AG10803 (cell line): ENCODE measurements at places on chromosomes 2 and 18.

DNA sequence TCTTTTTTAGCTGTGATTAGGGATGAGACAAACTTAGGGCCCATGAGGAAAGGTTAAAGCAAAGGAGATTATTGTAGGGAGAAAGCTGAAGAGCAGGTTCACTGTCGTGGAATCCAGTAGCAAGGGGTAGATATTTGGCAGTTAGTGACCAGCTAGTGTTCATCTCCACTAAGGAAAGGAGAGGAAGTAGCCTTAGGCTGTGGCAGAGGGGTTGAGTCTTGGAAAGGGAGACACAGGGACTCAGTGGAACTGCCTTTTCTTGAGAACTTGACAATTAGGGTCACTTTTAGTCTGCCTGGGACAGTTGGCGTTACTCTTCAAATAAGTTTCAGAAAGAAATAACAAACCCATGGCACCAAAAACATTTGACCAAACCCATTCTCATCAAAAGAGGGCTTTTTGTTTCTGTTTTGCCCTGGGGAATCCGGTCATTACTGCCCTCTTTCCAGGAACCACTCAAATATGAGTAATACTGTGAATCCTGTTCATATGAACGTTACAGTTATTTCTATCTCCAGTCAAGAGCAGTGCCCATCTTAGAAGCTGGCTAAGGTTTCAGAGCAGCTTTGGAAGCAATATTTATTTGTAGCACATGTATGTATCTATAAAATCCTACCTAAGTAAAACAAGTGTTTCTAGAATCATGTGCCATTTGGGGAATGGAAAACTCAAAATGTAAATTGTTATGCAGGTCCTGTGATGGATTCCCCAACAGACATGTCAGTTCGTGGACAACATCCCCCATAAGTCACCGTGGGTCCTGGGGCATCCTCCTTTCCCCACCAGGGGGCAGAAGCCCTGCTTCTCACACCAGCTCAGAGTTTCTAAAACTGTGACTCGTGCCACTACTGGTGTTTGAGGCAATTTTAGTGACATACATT is 77.3 kb upstream of the PHLPP1 start:
- DNase-seq, result no peak

- DNase-seq, result no peak
These were observed 75.4 kb downstream of the CSRNP3 start for GRCh38 chr2:165544897-165545296.

DNA sequence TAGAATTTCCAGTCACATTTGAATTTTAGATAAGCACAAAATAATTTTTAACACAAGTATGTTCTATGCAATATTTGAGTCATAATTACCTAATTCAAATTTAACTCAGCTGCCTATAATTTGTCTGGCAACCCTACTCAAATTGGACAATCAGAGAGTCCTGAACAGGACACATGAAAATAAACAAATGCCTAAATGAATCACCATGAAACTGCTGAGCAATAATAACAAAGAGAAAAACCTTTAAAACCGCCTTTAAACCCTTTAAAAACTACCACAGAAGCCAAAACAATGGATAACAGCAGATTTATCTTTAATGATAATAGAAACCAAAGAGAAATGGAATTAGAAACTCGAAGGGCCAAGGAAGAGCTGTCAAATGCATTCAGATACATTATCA is 39.5 kb downstream of the ARL4C start:
- DNase-seq, result no peak

- DNase-seq, result no peak
These were observed 3.3 kb downstream of the SKOR2 start for GRCh38 chr18:47248115-47248603.

- peak; percentile 84 for DNase-seq
These were observed 456.6 kb upstream of the UBE2E3 start for GRCh38 chr2:180523621-180524340.
